ENCODE measurements at places on chromosomes 3 and 15.

DNA sequence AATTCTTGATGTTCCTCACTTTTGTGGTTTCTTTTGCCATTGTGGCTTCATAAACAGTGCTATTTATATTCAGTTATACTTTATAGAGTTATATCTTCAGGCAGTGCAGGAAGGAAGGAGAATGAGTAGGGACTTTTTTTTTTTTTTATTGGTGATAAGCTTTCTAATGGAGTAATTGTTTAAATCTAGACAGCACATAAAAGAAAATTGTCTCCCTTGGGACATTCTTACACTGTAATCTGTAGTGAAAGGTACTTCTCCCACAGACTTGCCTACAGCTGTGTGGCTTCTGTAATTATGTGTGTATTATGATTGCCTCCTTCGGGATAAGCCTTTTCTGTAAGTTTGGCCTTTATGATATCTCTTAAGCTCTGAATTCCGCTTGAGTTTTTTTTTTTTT, 41.6 kb downstream of the WDR76 start:
- DNase-seq, result no peak

DNA sequence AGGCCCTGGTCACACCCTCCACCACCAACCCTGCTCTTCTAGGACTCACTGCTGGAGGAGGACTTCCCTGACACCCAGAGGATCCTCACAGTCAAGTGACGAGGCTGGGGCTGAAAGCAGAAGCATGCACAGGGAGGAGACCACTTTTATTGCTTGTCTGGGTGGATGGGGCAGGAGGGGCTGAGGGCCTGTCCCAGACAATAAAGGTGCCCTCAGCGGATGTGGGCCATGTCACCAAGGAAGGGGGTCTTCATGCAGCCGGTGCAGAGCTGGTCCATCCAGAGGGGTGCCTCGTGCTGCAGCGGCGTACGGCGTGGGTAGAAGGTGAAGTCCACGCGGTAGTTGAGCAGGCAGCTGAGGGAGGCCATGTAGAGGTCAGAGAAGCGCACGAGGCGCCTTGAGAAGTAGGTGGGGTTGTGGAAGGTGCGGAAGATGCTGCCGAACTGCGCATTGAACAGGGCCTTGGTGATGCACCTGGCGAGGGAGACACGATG, 9.4 kb downstream of the NT5DC2 start:
- no peak for DNase-seq

- DNase-seq, result peak; percentile 61
These were observed 29.4 kb downstream of the LYSMD4 start for GRCh38 chr15:99703603-99704443.

DNA sequence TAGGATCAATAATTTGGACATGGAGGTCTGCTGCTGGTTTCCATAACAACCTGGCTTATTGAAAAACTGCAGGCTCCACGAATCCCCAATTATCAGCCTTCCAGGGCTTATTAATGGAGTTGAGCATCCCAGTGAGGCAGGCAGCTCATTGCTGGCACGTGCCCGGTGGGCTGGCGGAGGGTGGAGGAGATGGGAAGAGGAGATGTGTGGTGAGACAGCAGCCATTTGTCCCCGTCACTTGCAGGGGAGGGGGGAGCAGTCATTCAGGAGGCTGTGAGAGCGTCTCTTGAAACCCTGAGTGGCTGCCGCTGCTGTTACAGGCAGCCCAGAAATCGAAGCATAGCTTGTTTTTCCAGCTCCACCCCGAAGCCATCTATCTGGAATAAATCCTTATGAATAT, 70.6 kb downstream of the GAP43 start:
- DNase-seq, result peak; percentile 82

GRCh38 chr3:155012584-155012983, 67.5 kb upstream of the MME start:
- DNase-seq, result no peak

GRCh38 chr3:33865133-33865532, 66.7 kb downstream of the PDCD6IP start:
- no peak for DNase-seq

Data from NCI-H1417 (cell line).